NCI-H1694 treated with DMSO at 0.1 percent for 48 hours (cell line): ENCODE measurements at places on chromosomes 7 and 10.

DNA sequence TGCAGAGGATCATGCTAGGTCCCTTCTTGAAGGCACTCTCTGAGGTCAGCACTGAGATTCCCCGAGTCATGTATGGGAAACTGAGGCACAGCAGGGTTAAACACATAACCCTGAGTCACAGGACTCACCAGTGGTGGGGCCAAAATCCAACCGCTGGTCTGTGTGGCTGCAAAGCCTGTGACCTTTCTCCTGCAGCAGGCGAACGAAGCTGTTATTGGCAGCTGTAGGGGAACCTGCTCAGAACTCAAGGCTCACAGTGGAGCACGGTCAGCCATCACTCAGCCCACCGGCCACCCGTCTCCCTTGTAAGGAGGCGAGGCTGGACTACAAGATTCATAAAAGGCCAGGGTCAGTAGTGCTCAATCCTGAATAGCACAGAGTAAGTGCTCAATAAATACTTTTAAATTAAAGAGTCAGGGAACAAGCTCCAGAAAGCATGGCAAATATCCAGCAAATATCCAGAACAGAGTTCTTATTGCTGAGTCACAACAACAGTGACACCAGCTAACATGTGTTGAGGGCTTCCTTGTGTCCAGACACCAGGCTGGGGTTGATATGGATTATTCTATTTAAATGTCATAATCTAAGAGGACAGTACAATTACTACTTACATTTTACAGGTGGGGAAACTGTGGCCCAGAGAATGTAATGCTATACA lies 34.9 kb downstream of the CHST15 start:
- no peak for DNase-seq

- no peak for DNase-seq
Measured at GRCh38 chr10:43409385-43410109, 561 bp upstream of the HNRNPF start.

GRCh38 chr7:135650831-135651573 lies 11.3 kb upstream of the STMP1 start:
- DNase-seq: no peak

GRCh38 chr7:22419488-22419887 lies 62.5 kb upstream of the RAPGEF5 start:
- DNase-seq: no peak

DNA sequence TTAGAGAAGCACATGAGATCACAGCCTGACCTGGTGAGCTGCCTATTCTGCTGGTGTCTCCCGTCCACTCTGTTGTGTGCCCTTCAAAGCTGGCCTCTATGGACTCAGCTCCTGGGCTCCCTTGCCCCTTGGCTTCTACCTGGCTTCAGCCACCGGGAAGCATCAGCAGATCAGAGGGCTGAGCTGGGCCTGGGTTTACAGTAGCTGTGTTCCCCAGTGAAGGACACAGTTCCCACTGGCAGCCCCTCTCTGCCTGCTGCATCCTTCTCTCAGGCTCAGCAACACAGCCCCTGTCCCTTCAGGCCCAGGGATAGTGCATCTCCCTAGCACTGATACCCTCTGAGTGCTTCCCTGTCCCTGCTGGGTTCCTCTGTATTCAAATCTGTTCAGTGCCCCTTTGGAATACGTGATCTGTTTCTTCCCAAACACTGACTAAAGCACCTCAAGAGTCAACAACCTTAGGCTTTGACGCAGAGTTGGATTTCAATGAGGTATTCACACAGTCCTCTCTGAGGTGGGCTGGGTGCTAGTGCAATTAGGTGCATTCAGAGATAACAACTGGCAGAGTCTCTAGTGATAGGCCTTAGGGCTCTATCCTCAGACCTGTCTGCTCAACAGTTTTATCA lies 109.8 kb downstream of the GRID1 start:
- DNase-seq: no peak

DNA sequence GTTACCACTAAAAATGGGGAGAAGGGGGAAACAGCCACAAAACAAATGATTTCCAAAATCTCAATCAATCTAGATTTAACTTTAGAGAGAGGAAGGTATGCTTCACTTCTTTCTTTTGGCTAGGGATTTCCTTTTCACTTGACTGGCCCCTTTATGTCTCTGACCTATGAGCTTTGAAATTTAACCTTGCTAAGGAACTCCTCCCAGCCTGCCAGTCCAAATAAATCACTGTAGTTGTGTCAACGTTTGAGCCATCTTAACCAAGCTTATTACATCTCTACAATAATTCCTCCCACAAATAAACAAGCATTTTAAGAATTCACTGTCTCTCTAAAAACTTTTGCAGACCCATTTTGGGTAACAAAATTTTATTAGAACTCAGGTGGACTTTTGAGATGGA lies 315.5 kb upstream of the CELF2 start:
- no peak for DNase-seq

- no peak for DNase-seq
Measured at GRCh38 chr10:99394256-99394655, 36.2 kb downstream of the GOT1 start.

- DNase-seq: no peak
Measured at GRCh38 chr7:151768805-151769187, 108.1 kb downstream of the PRKAG2 start.

- DNase-seq: no peak
Measured at GRCh38 chr7:80662252-80662651, 23.8 kb downstream of the CD36 start.

DNA sequence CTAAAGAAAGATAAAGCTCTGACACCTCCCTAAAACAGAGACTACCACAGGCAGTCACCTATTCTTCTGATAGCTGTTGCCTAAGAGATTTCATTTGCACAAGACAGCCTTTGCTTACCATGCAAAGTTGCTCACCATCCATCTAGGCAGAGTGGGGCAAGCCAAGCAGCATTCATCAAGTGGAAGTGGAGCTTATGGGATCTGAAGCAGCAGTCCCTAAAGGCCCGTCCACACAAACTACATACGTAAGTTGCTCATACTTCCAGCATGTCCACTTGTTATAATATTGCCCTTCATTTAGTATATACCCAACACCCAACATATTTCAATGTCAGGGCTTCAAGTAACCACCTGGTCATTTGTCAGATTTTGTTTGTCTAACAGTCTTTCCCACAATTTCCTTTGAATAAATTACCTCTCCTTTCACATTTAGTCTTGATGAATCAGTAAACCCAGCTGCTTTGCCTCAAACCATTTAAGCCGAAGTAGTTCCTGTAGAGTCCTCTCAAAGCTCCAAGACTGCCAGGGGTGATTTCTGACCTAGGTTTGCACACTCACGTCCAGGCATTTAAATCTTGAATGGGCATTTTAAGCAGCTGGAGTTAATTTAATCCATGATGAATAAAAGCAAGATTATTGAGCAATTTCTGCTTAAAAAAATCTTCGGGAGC lies 67.9 kb downstream of the ATAD1 start:
- DNase-seq: no peak

DNA sequence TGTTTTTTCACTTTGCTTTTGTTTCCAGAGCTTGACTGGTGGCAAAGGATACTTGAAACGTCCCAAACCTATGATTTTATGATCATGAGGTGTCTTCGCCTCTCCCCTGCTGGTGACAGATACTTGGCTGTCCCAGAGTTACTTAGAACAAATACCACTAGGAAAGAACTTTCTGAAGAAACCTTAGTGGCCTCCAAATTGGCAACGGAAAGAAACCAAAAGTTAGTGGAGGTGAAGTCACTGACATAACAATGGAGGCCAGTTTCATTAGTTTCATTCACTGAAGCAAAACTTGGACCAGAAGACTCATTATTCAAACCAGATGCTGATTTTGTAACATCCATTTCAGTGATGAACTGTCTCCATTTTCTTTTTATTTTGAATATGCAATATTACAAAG lies 68.6 kb downstream of the JAZF1 start:
- DNase-seq: no peak

DNA sequence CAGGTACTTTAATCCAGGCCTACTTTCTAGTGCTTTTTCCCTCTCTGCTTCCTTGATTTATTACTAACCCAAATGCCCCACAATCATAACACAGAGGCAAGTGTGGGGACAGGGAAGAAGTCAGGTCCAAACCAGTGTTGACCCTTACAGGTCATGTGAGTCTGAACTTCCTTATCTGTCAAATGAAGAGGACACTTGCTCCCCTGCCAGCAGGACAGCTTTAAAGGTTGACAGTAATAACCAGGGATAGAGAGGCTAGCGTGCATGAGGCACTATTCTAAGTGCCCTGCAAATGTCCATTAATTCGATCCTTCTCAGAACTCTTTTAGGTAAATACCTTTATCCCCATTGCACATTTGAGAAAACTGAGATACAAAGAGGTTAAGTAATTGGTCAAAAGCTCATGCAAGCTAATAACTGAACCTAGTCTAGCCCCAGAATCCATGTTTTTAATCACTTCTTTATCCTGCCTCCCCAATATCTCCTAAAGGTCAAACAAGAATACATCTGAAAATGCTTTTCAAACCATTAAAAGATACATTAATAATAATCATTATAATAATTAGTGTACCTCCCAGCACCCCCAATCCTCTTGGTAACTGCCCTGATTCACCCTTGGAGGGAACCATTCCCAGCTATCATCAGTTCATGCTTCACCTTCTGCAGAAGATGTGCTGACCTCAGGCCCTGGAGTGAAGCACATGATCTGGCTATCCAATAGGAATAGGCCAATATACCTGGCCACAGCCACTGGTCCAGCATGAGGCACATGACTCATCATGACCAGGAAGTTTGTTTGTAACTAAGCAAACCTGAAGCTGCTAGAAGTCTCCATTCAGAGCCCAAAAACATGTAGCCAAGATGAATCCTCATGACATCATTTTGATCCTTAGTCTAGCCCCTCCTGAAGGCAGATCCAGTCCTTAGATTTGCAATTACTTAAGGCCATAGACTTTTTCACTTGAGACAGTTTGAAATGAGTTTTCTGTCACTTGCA lies 40.7 kb downstream of the SGMS1 start:
- no peak for DNase-seq

DNA sequence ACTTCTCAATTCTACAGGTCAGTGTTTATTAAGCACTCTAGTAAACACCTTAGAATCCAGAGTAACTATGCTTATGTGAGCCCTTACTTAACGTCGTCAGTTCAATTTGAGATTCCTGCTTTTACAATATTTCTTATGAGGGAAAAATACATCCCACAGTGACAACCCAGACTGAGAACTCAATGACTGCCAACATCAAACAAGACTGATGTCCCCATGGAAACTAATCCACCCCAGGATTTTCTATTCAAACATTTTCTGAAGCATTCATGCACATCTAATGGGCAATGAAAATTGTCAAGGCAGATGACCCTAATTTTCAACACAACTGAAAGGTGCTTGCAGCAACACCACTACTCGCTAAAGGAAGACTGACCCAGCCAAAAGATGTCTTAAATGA lies 67.0 kb downstream of the ATE1 start:
- DNase-seq: no peak

DNA sequence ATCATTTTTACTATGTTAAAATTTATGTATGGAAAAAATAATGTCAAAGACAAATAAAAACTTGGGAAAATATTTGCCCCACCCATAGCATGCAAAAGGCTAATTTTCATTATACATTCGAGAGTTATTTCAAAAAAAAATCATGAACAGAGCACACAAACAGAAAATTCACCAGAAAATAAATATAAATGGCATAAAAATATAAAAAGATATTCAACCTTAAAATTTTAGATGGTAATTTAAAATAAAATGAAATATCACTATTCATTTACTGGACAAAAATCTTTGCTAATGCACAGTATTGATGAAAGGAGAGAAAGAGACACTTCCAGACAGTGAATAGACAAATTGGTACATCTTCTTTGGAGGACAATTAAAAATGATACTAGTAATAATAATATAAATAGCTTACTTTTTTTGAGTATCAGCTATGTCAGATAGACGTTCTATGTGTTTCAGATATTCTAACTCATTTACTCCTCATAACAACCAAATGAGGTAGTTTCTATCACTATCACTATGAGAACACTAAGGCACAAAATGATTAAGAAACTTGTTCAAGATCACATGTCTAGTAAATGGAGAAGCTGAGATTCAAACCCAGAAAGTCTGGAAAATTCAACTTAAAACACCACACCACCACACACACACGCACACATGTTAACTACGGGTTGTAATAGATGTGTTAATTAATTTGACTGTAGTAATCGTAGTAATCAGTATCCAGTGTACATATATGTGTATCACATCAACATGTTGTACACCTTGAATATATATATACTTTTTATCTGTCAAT lies 63.0 kb downstream of the CCDC71L start:
- DNase-seq: no peak

DNA sequence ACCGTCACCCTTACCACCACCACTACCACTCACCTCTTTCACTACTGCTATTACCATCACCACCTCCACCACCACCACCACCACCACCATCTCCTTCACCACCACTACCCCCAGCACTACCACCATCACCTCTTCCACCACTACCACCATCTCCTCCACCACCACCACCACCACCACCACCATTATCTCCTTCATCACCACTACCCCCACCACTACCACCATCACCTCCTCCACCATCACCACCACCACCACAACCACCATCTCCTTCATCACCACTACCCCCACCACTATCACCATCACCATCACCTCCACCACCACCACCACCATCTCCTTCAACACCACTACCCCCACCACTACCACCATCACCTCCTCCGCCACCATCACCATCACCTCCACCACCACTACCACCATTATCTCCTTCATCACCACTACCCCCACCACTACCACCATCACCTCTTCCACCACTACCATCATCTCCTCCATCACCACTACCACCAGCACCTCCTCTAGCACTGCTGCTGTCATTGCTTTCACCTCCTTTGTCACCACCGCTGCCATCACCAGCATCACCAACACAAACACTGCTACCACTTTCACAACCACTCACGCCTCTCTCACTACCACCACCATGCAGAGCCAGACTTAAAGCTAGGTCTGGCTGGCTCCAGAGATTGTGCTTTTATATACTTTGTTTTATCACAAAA lies 109.3 kb downstream of the ICA1 start:
- no peak for DNase-seq

- DNase-seq: no peak
Measured at GRCh38 chr10:71392292-71392691, 4.4 kb upstream of the CDH23 start.
